ENCODE measurements at places on chromosomes 2 and 18.

- no peak for DNase-seq
Measured at GRCh38 chr2:176879426-176879995, 333.1 kb upstream of the HNRNPA3 start.

- DNase-seq = no peak
Measured at GRCh38 chr2:84132370-84132769, 326.7 kb downstream of the SUCLG1 start.

DNA sequence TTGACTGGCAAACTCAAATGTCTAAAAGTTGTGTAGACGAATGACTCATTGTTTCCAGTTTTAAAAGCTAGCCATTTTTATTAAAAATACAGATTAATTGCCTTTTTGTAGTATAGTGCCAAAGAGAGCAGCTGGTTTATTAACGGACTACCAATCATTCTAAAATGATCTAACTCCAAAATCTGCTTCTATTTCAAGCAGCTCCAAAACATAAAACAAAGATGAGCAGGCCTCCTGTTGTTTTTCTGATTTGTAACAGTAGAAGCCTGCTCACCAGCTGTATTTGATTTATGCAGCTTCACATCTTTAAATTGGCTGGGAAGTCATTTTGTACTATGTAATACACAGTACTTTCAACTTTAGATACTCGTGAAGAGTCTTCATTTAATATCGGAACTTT lies 171.8 kb downstream of the UBR3 start:
- no peak for DNase-seq

GRCh38 chr18:21452796-21453510 lies 147.6 kb downstream of the ESCO1 start:
- no peak for DNase-seq

- DNase-seq = no peak
Measured at GRCh38 chr2:184769023-184769422, 170.7 kb downstream of the ZNF804A start.

- DNase-seq = no peak
Measured at GRCh38 chr2:54864096-54864495, 140.6 kb downstream of the EML6 start.

GRCh38 chr2:143936848-143937722 lies 582.8 kb downstream of the ZEB2 start:
- DNase-seq = peak; percentile 89

DNA sequence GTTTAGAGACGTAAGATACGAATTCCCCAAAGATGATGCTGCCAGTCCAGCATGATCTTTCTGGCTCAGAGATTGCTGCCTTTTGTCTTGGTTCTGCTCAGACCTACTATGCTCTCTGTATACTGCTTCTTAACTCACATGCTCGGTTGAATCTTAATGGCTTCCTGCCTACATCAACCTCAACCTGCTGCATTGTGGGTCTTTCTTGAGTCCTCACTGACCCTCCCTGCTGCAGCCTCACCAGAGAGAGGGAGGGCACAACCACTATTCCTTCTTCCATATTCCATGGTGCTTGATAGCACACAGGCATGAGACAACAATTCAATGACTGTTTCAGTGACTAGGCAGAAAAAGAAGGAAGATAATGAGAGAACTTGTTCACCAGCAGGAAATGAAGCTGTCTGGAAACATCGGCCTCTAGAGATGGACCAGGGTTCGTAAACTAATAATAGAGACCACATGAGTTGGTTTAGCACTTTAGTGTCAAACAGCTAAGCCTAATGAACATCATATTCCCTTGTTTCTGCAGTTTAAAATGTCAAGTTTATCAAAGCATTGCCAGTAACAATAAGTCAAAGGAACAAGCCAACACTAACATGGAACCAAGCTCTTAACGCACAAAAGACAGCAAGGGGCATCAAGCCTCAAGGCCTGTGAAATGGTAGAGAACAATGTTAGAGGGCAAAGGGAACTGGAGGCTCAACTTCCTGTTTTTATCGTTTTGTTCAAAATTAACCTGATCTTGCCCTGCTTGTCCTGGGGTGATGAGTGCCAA lies 333.9 kb downstream of the PDE11A start:
- no peak for DNase-seq

- DNase-seq = no peak
Measured at GRCh38 chr2:52222128-52222527, 1190.2 kb upstream of the NRXN1 start.

DNA sequence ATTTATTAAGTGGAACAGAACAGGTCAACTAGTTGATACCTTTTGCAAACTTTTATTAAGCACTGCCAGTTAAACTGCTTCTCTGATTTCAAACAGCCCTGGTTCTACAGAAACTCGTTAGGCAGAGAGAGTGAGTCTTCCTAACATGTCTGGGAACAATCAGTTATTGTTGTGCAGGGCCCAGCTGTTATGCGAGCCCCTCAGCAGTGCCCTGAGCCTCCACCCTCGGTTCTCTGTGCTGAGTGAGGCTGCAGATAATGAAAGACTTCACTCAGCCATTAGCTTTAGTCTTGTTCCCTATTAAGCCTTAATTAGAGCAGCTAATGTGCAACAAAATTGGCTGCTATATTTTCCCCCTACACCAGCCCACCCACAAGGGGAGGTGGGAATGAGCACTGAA lies 39.6 kb downstream of the KCTD18 start:
- no peak for DNase-seq

DNA sequence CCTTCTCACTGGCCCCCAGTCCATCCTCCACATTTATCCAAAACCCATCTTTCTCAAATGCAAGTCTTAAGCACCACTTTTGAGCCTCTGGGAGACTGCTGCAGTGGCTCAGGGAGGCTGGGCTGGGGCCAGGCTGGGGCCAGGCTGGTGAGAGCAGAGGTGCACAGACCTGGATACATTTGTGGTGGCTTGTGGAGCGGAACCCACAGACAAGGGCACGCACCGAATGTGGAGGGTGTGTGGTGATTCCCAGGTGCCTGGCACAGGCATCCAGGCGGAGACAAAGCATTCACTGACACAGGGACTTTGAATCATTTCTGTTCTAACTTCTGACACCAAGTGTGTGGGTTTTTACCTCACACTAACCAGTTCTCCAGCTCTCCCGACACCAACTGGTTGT lies 42.2 kb upstream of the MGAT4A start:
- DNase-seq = no peak

GRCh38 chr2:45930396-45930792 lies 278.9 kb downstream of the PRKCE start:
- no peak for DNase-seq

DNA sequence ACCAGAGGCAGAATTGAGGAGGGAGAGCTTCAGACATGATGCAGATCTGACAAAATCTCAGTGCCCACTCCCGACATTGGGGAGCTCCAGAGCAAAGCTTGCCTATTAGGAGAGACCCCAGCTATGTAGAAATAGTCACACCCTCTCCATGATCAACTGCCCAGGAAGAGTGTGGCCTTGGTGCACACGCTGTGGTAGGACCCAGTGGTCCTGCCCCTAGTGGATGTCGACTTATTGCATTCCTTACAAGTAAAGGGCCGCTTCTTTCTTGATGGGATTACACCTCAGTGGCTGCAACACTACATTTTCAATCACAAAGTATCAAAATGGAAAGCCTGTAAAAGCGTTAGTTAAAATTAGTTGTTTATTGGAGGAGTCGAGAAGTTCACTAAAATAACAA lies 64.2 kb downstream of the VRK2 start:
- no peak for DNase-seq

GRCh38 chr2:9831670-9832069 lies 11.6 kb upstream of the TAF1B start:
- DNase-seq = no peak

- DNase-seq = no peak
Measured at GRCh38 chr18:23793985-23794867, 105.0 kb downstream of the LAMA3 start.

- no peak for DNase-seq
Measured at GRCh38 chr2:175436076-175436475, 254.6 kb upstream of the ATP5MC3 start.

- peak; percentile 28 for DNase-seq
Measured at GRCh38 chr2:157837851-157838441, 38.2 kb downstream of the ACVR1 start.

DNA sequence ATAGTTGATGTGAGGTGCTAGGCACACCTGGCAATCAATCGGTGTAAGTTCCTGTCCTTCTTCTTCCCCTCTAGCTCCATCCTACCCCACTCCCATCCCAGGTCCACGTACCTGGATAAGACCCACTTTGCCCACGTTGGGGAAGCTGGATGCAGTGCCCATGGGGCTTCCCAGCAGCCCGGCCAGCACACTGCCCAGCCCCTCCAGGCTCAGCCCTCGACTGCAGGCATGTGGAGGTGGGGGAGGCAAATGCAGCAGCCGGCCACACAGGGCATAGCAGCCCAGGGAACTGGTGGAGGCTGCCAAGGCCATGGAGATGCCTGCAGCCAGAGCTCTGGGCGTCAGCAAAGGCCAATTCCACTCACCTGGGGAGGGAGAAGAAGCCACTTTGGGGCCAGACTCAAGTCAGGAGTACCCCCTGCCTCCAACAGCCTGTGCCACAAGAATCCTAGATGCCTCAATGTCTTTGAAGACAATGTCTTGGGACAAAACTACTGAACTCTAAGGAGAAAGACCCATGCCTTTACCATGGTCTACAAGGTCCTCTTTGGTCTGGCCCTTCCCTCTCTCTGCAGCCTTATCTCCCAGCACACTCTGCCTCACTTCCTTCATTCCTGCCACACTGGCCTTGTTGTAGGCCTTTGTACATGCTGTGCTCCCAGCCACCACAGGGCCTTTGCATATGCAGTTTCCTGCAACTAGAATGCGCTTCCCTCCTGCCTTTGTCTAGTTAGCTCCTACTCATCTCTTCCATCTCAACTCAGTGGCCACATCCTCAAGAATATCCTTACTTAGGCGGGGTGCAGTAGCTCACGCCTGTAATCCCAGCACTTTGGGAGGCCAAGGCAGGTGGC lies 4.5 kb downstream of the SLC23A3 start:
- no peak for DNase-seq

DNA sequence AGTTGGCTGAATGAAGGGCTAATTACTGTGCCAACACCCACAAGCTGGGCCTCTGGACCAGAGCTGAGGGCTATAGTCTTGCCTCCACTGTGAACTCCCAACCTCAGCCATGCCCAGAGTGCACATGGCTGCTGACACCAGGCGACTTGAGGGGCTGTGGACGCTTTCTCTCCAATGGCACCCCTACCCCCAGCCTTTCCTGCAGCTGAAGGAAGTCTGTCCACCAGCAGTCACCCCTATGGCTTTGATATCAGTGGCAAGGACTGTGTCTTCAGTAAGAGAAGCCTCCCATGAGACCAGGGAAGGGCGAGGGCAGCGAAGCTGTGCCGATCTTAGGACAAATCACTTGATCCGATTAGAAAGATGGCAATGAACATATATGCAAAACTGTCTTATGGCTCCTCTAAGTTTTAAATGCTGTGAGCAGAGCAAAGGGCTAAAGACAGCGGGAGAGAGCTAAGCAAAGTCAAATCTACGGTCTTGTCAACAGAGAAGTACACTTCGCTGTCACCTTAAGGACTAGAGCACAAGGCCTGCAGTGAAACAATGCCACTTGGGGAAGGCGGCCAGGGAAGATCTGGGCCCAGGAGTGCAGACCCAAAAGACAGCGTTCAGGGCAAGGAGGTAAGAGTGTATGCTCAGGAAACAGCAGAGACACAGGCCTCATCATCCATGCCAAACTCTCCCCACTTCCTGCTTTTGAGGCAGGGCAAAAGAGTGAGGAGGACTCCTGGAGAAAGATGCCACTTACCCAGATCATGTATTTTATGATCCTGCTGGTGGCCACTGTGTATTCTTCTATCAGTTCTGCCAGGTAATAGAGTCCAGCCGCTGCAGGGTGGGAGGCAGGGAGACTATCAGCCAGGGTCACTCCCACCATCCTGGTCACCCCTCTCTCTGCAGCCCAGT lies 1.5 kb downstream of the TEX261 start:
- DNase-seq = no peak

- no peak for DNase-seq
Measured at GRCh38 chr2:64130333-64130732, 13.9 kb downstream of the PELI1 start.

DNA sequence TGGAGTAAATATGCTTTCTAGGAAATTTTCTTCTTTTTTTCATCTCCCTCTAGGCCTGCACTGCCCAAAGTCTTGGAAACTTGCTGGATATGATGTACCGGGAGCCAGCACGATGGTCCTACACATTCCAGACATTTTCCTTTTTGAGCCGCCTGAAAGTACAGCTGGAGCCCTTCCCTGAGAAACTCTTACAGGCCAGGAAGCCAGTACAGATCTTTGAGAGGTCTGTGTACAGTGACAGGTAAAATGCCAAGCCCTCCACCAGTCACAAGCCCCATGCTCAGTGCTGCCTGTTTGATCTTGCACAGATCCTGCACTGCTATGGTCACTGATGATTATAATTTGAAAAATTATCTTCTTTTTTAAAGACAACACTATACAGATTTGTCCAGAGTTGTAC lies 20.0 kb downstream of the DGUOK start:
- DNase-seq = no peak
